Dermis blood vessel endothelial cell (primary cell): ENCODE measurements at places on chromosomes 13 and 19. TPM values are rescaled to one million over a fixed set of nuclear protein-coding genes. Genes with fewer than 3 reads are reported as not detected.

Gene ICAM5
- 0.09 and 0.17 TPM in 2 replicates for total RNA-seq

- peak; percentile 14 for DNase-seq
Measured at GRCh38 chr13:48741377-48741776, 87.6 kb downstream of the CYSLTR2 start.

DNA sequence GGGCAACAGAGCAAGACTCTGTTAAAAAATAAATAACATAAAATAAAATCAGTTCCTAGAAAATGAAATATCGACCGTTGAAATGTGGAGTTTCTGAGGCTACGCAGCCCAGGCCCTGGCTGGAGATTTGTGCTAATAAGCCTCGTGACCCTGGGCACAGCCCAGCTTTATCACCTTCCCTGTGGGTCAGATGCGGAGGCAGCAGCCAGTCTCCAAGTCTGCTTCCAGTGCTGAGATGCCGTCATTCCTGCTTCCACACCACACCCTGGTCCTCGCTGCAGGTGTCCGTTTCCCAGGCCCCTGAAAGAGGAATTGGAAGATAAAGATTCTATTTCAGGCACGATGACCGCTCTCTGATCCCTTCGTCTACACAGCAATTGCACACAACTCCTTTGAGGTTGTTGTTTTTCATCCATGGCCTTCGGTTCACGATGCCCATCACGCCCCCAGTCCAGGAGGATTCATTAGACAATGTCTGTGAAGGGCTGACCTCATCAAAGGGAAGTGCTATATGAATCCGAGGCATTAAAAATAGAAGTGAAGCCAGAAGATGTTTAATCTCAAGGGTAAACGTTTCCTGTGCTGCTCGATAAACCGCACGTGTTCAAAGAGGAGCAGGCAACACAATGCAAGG, 48.3 kb upstream of the ATP11A start:
- peak; percentile 28 for DNase-seq

Gene MAMSTR
- 0.09 and 0.51 TPM in 2 replicates for total RNA-seq

DNA sequence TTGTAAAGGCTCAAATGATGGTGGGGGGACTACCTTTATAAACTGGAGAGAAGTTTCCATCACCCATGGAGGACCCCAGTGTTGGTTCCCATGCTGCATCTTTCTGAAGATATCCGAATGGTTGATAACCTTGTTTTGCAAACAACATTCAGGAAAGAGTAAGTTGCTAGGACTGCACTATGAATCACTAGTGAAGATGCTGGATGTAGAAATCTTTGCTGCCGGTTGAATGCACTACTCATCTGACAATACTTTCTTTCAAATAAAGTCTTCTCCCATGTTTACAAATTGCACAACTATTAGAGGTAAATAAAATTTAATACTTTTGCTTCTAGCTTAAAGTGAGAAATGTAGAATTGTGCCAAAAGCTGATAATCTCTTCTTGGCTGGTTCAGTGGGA, 198.4 kb upstream of the SLITRK6 start:
- no peak for DNase-seq

DNA sequence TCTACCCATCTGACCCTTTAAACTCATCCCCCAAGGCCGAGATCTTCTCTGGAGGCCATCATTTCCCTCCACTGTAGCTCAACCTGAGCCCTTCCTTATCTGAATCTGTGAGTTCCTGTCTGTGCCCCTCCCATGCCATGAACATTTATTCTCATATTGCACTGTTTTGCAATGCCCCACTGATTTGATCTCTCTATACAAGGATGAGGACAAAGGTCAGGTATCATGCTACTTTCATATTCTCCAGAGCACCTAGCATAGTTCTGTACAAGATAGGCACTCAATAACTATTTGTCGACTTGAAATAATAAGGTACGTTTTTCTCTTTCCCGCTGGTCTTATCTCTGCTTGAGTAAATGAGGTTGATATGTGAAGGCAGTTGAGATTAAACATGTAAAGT, 135.5 kb downstream of the KLF5 start:
- DNase-seq: no peak

GRCh38 chr19:55258476-55258827, 365 bp downstream of the PPP6R1 start:
- DNase-seq: no peak

Gene GADD45B
- 53.4 and 114 TPM in 2 replicates for total RNA-seq

- DNase-seq: peak; percentile 39
Measured at GRCh38 chr19:10111405-10111811, at the start of gene P2RY11. TSS of gene P2RY11 (plus strand) at chr19:10111693. CDS start at chr19:10111722, 29 bp downstream.

- no peak for DNase-seq
Measured at GRCh38 chr13:20840568-20840967, 62.0 kb downstream of the XPO4 start.

GRCh38 chr19:55579766-55580621, 654 bp downstream of the ZNF579 start:
- no peak for DNase-seq

- DNase-seq: no peak
Measured at GRCh38 chr13:31282741-31283455, 83.1 kb downstream of the B3GLCT start.

DNA sequence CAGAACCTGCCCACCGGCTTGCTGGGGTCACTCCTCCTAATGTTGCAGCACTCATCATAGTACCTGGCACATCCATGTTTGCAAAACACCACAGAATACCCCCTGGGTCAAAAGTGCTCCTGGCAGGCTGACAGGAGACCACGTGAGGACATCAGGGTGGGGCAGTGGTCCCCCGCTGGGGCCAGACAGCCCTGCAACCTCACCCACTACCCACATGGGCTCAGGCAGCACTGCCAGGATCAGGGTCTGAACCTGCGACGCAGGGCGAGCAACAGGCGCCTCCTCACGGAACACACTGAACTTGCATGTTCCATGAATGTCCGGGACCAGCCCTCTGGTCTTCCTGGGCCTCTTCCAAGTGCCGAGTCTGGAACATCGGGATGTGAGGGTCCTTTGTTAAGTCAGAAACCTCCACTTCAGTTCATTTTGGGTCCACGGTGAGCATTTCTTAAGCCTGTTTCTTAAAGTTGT, 1.4 kb upstream of the SLC7A9 start:
- DNase-seq: no peak

Gene ATP7B
- 6.1 and 12.3 TPM in 2 replicates for total RNA-seq

Gene OLFM2
- 0.65 and 2.2 TPM in 2 replicates for total RNA-seq

DNA sequence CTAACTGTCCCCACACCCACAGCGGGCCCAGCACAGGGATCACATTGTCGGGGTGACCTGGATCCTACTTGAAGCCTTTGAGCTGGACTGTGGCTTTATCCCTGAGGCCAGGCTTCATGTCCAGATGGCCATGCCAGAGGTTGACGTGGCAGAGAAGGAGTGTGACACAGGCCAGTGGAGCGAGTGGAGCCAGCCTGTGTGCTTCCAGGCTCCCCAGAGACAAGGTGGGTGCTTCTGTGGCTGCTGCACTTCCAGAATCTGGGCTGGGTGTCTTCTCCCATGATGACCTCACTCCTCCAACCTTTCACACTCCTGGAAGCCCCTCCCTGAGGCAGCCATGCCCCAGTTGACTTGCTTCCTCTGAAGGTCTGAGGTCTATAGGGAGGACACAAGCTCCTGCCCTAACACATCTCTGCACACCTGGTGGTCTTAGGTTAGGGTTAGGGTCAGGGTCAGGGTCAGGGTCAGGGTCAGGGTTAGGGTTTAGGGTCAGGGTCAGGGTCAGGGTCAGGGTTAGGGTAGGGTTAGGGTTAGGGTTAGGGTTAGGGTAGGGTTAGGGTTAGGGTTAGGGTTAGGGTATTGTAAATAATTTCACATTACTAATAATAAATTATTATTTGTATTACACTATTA, 13.1 kb upstream of the MZF1 start:
- DNase-seq: no peak

- no peak for DNase-seq
Measured at GRCh38 chr19:29364224-29364726, 151.3 kb upstream of the UQCRFS1 start.

- no peak for DNase-seq
Measured at GRCh38 chr13:95437561-95437960, 115.0 kb upstream of the CLDN10 start.

Gene WDR62
- 2.2 and 8.0 TPM in 2 replicates for total RNA-seq

DNA sequence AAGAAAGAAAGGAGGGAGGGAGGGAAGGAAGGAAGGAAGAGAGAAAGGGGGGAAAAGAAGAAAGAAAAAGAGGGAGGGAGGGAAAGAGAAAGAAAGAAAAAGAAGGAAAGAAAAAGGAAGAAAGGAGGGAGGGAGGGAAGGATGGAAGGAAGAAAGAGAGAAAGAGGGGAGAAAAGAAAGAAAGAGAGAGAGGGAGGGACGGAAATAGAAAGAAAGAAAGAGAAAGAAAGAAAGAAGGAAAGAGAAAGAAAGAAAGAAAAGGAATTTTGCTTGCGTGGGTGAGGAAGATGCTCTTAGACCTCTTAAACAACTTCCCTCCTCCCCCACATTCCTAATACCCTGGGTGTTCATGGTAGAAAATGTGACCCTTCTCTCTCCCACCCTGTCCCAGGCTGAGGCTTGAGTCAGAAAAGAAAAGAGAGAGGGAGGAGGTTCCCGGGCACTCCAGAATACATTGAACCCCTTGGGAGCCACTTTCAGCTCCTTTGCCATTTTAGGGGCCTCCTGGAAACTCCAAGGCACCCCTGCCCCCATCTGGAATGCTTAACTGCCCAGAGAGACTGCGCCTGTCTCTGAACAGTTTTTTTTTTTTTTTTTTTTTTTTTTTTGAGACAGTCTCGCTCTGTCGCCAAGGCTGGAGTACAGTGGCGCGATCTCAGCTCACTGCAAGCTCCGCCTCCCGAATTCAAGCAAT, 9.2 kb upstream of the KANK3 start:
- no peak for DNase-seq

- peak; percentile 57 for DNase-seq
Measured at GRCh38 chr19:49677231-49677900, at the start of gene PRMT1. TSS of gene PRMT1 (plus strand) at chr19:49677271. CDS start at chr19:49677281, 10 bp downstream.

Gene LINGO3
- total RNA-seq: not detected in 2 replicates

DNA sequence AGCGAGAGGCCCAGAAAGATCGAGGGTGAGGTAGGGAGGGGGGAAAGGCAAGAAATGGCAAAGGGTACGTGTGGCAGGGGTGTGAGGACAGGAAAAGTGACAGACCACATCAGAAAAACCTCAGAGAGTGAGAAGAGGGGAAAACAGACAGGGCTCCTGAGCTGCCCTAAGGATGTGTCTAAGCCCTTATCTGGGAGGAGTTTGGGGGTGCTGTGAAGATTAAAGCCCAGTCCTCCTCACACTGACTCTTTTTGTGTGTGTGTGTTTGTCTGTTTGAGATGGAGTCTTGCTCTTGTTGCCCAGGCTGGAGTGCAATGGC, 703 bp upstream of the PTH2 start:
- DNase-seq: no peak

DNA sequence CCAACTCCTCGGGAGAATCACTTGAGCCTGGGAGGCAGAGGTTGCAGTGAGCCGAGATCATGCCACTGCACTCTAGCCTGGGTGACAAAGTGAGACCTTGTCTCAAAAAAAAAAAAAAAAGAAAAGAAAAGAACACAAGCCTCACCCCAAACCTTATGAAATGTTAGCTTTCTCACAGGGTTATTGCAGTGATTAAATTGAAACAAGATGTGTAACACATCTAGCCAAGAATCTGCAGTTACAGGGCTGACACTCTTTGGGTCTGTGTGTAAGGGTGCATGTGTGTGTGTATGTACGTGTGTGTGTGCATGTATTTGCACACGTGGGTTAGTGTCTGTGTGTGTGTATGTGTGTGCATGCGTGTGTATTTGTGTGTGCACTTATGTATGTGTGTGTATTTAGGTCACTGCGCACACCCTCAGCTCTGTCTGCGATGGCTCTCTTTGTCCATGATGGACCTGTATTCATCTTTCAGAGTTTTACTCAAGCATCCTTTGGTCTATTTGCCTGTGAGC, 336.3 kb downstream of the UQCRFS1 start:
- no peak for DNase-seq

DNA sequence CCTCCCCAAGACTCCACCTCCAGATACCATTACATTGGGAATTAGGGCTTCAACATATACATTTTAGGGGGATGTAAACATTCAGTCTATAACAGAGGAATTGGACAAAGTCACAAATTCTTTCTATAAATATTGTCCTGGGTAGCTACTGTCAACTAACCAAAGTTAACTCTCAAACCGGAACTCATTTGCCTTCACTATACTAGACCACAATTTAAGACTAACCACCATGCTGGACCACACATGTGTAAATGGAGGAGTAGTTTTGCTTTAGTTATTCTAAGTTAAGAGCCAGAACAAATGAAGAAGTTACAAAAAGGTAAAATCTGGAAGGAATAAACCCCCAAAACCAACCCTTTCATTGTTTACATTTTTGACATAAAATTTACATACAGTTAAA, 222.8 kb downstream of the NDFIP2 start:
- no peak for DNase-seq

DNA sequence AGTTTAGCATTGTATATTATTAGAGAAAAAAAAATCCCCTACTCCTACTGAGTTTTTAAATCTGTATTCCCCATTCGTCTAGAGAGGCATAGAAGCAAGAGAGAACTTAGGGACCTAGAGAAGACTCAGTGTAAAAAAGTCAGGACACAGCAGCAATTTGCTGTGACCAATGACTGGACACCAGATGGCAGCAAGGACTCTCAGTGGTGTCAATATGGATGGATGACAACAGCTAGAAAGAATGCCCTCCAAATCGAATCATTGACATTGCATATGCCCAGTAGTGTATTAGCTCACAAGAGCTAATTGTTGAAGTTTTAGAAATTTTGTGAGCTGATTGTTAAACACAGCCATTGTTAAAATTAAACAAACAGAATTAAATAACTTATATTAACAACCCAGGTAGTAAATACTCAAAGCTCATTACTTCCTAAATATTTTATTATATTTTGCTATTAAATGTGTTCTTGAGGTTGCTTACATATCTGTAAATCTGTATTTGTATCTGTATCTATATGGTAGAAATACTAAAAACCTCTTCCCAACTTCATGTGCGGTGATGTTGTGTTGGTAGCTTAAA, 43.9 kb downstream of the SIAH3 start:
- DNase-seq: peak; percentile 76

Gene LHB
- total RNA-seq: not detected in 2 replicates

Gene ZNF793
- total RNA-seq: 1.1 and 1.2 TPM in 2 replicates

GRCh38 chr19:44684892-44685863, 13.8 kb upstream of the CEACAM16 start:
- DNase-seq: peak; percentile 96

Gene GIPR
- 0.05 TPM in 1 of 2 replicates, not detected in the other for total RNA-seq

Gene FGF22
- total RNA-seq: not detected in 2 replicates

Gene ZIK1
- total RNA-seq: 5.3 and 6.1 TPM in 2 replicates

Gene CFAP97D2
- total RNA-seq: not detected in 2 replicates

DNA sequence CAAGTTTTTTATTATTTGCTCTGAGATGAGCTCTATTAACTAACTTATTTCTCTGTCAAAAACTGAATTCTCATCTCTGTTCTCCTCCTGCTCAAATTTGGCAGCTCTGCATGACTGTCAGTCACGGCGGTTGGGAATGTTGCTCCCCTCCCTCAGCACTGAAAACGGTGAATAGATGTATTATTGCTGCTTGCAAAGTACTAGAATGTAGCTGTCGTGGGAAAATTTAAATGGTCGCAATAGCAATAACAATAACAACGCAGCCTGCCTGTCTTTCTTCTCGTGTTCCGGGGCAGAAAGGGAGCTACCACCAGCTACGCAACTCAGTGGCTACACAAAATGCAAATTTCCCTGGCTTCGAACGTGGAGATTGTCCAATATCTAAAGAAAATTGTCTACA, 125.6 kb upstream of the FRY start:
- DNase-seq: no peak

- no peak for DNase-seq
Measured at GRCh38 chr19:10887616-10888367, 16.4 kb downstream of the CARM1 start.

Gene KLHL1
- total RNA-seq: not detected in 2 replicates
